Glutamatergic neuron (in vitro differentiated cells): ENCODE measurements at places on chromosomes 7 and 10. TPM values are rescaled to one million over a fixed set of nuclear protein-coding genes. Genes with fewer than 3 reads are reported as not detected.

GRID1 gene
- 8.0 TPM for total RNA-seq

TMEM236 gene
- total RNA-seq: 0.07 TPM

DNA sequence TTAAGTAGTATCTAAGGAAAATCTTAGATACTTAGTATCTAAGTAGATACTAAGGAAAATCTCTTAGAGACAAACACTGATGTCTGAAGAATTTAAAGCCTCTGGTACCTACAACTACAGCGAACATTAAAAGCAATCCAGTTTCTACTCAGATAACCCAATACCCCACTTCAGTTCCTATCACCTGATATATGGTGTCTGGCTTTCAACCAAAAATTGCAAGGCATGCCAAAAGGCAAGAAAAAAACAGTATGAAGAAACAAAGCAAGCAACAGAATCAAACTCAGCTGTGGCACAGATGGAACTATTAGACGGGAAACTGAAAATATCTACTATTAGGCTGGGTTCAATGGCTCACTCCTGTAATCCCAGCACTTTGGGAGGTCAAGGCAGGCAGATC, 31.1 kb downstream of the ARHGAP12 start:
- no peak for DNase-seq

DNA sequence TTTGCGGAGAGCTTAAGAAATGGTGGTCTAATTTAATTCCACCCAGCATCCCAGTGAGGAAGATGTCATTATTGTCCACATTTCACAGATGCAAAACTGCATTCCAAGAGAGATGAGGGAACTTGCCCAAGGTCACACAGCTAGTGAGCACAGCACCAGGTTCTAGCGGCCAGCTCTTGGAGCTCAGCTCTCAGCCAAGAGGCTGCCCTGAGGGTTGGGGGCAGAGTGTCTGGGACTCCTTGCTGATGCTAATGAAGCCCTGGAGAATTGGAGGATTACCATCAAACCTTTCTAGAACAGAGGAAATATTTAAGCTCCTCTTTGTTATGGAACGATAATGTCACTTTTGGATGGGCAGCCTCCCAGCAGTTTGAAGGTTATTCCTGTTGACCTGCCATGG, 48.0 kb downstream of the PLPP4 start:
- DNase-seq: peak; percentile 32

MORN4 gene
- 31.4 TPM for total RNA-seq

CCDC7 gene
- 6.7 TPM for total RNA-seq

- no peak for DNase-seq
Observed at GRCh38 chr7:84528756-84529479, 334.3 kb upstream of the SEMA3A start.

PNLIPRP3 gene
- not detected for total RNA-seq

GRID2IP gene
- total RNA-seq: 0.66 TPM
